ENCODE measurements at places on chromosomes 6 and 20. TPM values are rescaled to one million over a fixed set of nuclear protein-coding genes. Genes with fewer than 3 reads are reported as not detected.

KCNG1 gene
- not detected for total RNA-seq

- no peak overlapping the region for H3K27ac ChIP-seq
- no peaks in the 10 kb centered on the region for H3K4me1 ChIP-seq
- no peak for DNase-seq
- no peaks in the 10 kb centered on the region for H3K36me3 ChIP-seq
Observed at GRCh38 chr6:21115111-21115510, 478.4 kb upstream of the SOX4 start.

DNA sequence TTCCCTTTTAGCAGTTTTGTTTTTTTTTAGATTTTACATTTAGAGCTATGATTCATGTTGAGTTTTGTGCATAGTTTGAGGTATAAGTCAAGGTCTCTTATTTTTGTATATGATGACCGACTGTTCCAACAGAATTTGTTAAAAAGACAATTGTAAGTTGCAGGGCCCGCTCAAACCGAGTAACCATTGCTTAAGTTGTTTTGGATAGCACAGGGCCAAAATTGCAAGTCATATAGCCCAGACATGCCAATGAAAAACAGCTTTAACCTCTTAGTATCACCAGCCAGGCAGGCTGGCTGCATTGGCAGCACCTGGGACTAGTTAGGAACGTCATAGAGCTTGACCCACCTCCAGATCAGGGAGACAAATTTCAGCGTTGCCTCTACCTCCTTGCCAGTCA, 47.3 kb downstream of the PFDN4 start:
- H3K36me3 ChIP-seq, result no peaks in the 10 kb centered on the region
- no peak overlapping the region for H3K4me3 ChIP-seq

- no peaks in the 10 kb centered on the region for H3K36me3 ChIP-seq
- DNase-seq, result no peak
- H3K4me3 ChIP-seq, result no peak overlapping the region
Observed at GRCh38 chr6:75531174-75531573, 37.6 kb upstream of the FILIP1 start.

SLC22A16 gene
- total RNA-seq, result not detected

DNA sequence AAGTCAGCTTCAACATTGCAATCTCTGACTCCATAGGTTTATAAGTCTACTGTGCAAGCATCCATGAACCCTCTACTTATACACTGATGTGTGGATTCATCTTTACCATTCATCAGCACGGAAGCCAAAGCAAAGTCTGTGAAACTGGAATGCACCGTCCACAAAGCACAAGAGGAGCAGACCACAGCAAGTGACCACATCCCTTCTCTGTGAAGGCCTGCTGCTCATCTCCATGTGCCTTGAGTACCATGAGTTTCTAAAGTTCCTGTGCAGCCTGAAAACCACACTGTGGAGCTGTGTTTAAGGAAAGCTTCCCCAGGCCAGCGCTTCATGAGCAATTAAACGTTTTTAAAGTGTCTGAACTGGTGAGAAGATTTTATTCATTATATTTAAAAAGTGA, 20.0 kb downstream of the GABRR1 start:
- DNase-seq, result no peak
- H3K4me3 ChIP-seq, result no peak overlapping the region
- H3K4me1 ChIP-seq, result no peaks in the 10 kb centered on the region
- H3K27me3 ChIP-seq, result no peaks in the 10 kb centered on the region
- H3K36me3 ChIP-seq, result no peaks in the 10 kb centered on the region

DNA sequence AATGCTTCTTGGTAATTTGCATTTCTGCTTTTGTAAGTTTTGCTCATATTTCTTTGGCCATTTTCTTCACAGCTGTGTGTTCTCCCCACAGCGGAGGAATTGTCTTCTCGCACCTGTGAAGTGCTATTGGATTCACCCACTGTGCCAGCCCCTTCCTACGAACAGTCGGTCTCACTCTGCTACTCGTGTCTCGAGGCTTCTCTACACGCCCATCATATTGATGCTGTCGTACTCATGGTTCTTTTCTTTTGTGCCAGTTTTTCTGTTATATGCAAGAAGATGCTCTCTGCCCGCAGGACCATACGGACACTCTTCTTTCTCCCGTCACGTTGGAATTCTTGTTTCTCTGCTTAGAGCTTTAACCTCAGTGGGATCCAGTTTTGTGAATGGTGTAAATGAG, 200.3 kb downstream of the DLL1 start:
- no peak for DNase-seq
- H3K36me3 ChIP-seq, result no peaks in the 10 kb centered on the region
- no peak overlapping the region for H3K27ac ChIP-seq
- H3K4me3 ChIP-seq, result no peak overlapping the region

AGER gene
- 2.8 TPM for total RNA-seq

- DNase-seq, result peak; percentile 10
- no peaks in the 10 kb centered on the region for H3K4me1 ChIP-seq
- no peaks in the 10 kb centered on the region for H3K27me3 ChIP-seq
Observed at GRCh38 chr6:16345449-16346330, 107.3 kb downstream of the GMPR start.

DNA sequence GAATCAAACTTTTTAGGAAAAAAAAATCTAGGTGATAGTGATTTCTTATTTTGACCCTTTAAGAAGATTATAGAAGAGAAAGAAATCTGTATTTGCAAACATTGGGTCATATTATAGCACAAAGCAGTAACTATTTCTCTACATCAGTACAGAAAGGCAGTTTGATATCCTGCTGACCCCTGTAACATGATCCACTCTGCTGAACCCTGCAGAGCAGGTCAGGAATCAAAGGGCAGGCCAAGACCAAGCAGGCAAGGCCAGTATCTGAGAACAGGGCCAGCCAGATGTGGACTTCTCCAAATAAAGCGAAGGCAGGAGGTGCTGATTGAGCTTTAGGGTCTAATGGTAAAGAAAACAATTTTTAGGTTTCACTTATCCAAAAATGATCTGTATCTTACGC, 239.4 kb downstream of the PTPRK start:
- DNase-seq, result no peak
- no peaks in the 10 kb centered on the region for H3K4me1 ChIP-seq
- H3K4me3 ChIP-seq, result no peak overlapping the region
- H3K27me3 ChIP-seq, result no peaks in the 10 kb centered on the region
- no peak overlapping the region for H3K27ac ChIP-seq

FHL5 gene
- 2.3 TPM for total RNA-seq

All from Peyer's patch (tissue), 4 donors.